ENCODE measurements at places on chromosomes 3 and 15.

GRCh38 chr3:101532783-101533602 lies 20.0 kb upstream of the SENP7 start:
- DNase-seq, result no peak

GRCh38 chr15:101539492-101539891 lies 50.0 kb upstream of the PCSK6 start:
- DNase-seq, result no peak

DNA sequence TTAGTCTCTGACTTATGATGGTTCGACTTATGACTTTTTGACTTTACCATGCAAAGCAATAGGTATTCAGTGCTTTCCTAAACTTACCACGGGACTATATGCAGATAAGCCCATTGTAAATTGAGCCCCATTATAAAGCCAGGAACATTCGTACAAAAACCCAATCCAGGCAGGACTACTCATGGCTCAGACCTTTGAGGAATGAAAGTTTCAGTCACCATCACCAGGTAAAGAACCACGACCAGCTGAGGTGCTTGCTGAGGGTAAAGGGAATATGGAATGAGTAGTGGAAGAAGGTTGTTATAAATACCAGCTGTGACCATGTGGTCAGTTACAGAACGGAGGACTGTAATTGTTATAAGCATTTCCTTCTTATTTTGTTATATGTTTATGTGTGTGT lies 54.9 kb upstream of the BNC1 start:
- DNase-seq, result no peak

GRCh38 chr15:68639926-68640600 lies 61.3 kb downstream of the CORO2B start:
- no peak for DNase-seq

GRCh38 chr15:94644433-94644832 lies 413.1 kb downstream of the MCTP2 start:
- DNase-seq, result no peak

DNA sequence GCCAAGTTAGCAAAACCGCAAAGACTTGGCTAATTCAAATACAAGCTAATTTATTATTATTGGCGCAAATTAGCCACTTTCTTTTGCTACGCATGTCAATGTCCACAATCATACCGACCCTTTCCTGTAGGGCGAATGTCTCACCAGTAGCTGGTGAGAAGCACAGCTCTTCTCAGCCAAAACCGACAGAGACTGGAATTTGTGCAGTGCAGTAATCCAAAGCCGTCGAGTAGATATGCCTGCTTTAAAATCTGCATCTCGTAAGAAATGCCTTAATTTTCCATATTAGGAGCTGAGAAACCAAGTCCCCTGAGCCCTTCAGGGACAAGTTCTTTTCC lies 614 bp upstream of the MINDY2 start:
- no peak for DNase-seq

DNA sequence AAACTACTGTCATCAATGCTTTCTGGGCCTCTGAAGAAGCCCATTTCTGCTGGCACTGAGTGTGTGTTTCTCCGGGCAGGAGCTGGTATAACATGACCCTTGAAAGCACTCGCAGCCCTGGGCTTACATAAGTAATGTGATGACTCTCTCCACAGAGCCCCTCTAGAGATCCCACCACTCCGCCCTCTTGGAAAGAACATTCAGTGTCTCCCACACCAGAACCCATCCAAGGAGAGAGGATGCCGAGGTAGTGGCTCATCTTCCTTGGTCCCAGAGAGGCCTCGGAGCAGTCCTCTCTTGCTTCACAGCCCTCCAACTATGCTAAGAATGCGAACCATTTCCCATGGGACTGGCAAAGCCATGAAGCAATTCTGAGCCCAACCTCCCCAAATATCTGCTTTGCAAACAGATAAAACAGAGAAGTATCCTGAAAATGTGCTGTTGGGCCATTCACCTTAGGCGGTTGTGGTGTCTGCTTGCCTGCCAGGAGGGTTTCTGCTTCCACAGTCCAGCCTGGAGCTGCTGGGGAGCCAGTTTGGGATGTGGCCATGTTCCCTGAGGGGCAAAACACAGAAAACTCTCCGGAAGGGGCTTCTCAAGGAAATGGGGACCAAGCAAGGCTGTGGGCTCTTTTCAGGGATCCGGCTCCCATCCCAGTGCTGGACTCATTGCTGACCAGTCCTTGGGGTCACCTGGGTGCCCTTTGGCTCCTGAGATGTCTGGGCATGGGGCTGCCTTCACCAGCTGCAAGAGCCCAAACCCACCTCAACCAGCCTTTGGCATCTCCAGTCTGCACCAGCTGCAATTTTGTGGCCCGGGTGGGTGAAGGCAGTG lies 47.3 kb downstream of the AMOTL2 start:
- DNase-seq, result peak; percentile 91

DNA sequence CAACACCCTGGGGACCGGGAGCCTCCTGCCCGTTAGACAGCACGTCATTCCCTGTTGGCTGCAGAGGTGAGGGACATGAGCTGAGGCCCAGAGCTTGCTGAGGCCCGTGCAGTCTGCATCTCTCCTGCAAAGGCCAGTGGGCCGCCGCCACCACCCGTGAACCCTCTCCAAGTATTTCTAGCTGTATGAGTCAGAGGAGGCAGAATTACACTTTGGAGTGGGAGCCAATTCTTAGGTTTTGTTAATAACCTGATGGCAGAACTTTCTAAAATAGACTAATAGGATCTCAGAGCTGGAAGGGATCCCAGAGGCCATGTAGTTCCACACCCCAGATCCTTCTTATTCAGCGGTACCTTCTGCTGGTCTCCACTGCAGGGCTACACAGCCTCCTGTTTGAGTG lies 335.2 kb upstream of the CTDSPL start:
- DNase-seq, result no peak

DNA sequence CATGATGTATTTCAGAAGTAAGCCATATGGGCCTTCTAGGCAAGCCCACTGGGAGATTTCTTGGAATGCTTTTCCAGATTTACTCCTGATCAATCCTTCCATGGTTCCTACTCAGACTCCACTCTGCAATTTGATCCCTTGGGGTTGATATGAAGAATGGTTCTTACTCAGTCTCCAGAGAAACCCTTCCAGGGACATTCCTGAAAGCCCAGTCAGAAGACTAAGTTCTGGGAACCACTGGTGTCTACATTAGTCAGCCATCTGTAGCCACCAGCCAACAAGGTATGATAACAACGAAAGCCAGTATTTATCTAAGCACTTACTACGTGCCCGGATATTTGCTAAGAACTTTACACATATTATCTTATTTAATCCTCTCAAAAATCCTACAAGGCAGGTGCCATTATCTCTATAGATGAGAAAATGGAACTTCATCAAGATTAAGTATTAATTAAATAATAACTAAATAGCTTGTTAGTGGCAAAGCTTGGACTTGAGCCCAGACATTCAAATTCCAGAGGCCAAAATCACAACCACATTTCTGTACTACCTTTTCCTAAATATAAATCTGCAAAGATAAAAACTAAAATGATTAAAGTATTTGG lies 32.7 kb downstream of the ZNF385D start:
- no peak for DNase-seq

- DNase-seq, result no peak
Observed at GRCh38 chr3:14274999-14275961, 96.7 kb downstream of the LSM3 start.

- no peak for DNase-seq
Observed at GRCh38 chr3:67044955-67045354, 46.8 kb downstream of the KBTBD8 start.

GRCh38 chr3:133747907-133748639 lies 1.9 kb downstream of the TF start:
- DNase-seq, result no peak

DNA sequence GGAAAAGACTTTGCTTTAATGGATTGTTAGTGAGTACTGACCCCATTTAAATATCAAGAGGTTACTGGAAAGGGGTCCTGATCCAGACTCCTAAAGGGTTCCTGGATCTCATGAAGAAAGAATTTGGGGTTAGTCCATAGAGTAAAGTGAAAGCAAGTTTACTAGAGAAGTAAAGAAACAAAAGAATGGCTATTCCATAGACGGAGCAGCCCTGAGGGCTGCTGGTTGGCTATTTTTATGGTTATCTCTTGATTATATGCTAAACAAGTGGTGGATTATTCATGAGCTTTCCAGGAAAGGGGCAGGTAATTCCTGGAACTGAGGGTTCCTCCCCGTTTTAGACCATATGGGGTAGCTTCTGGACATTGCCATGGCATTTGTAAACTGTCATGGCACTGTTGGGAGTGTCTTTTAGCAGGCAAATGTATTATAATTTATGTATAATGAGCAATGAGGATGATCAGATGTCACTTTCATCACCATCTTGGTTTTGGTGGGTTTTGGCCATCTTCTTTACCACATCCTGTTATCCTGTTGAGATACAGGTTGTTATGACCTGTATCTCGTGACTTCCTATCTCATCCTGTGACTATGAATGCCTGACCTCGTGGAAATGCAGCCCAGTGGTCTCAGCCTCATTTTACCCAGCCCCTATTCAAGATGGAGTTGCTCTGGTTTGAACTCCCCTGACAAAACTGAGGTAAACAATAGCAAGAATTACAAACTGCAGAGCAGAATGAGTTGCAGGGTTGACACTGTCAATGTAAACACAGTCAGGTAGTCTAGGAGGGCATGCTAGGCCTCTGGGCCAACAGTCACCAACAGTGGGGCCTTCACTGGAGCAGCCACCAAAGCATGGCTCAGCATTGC lies 10.3 kb upstream of the GPR160 start:
- DNase-seq, result no peak

- DNase-seq, result no peak
Observed at GRCh38 chr15:40706121-40706520, 11.1 kb downstream of the RAD51 start.

- no peak for DNase-seq
Observed at GRCh38 chr3:72448858-72449257, 399.4 kb downstream of the SHQ1 start.

GRCh38 chr15:35728219-35728940 lies 182.4 kb upstream of the DPH6 start:
- DNase-seq, result no peak

DNA sequence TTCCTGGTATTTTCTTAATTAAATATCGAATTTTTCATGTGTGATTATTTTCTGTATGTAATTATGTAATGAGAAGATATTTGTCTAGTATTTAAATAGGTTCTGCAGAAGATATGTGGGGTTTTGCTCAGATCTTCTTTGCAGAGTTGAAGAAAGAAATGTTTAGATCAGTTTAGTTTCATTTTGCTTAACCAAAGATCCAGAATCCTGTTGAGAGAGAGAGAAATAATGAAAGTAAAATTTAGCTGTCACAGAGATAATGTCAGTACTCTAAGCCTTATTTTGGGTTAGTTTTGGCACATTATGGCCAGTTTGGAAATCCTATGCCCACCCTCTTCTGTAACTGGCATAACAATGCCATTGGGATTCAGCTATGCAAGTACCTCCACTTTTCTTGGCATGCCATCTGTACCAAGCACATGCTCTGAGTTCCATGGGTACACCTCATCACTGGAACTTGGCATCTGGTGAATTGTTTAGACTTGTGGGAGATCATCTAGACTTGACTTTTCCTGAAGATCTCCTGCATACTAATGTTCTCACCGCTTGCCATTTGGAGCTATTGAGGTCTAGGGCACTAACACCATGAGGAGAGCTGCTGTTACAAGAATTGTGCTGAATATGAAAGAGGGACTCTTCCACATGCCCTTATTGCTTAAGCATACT lies 30.9 kb downstream of the PLSCR1 start:
- DNase-seq, result no peak

GRCh38 chr15:63915873-63916771 lies 82.4 kb upstream of the HERC1 start:
- DNase-seq, result no peak

DNA sequence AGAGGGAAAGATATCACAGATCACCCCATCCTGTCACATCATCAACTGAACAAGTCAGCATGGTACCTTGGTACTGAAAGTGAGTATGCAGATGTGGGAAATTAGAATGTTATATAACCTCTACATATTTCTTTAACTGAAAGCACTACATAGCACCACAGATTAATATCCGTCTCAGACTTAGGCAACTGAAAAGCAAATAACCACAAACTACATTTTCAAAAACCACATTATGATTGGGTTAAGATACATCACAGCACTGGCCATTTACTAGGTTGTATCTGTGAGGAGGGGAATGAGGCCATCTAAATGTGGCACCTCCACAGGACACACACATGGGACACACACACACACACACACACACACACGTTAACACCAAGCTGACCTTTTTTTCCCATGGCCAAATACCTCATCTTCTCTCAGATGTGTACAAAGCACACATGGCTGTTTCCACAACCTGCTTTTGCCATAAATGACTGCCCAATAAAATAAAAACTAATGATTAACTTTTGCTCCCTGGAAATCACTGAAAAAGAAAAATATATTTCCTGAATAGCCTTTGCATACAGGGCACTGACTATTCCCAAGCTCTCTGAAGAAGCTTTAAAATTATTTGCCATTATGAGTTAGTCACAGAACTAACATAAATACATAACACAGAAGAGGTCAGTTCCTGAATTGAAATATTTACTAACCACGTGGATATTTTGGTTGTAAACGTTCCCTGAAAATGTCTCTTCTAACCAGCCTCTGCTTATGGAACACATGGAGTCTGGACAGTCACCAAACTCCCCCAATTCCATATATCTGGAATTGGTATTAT lies 60.1 kb downstream of the SUMF1 start:
- no peak for DNase-seq

DNA sequence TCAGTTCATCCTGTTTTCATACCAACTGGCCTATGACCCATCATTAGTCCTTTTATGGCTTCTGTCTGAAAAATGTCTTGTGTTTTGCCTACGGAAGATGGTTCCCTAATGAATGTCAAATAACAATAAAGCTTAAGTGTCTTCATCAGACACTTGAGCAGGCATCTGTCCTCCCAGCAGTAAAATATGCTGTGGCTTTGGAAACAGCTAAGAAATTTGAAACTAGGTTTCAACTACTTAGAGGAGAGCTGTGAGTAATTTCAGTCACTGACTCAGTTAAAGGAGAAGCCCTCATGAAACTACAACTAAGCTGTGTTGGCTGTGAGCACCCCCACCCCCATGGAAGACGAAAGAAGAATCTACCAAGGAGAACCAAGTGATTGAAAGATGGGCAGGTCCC lies 409.4 kb upstream of the PPP2R3A start:
- DNase-seq, result no peak

DNA sequence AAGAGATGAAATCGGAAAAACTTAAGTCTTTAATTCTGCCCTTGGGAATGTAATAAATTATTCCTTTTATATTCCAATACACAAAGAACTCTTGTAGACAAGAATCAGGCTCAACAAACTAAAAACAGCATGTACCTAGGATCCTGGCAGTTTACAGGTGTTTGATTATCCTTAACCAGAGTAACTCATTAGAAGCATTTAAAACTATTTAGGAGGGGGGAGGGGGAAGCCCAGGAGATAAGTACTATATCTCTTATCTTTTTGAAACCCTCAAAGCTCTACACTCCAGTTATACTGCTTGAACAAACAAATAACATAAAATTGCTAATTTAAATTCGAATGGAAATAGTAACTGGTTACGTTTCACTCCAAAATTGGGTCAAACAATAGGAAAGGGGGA lies 1.9 kb downstream of the CNBP start:
- DNase-seq, result no peak

- no peak for DNase-seq
Observed at GRCh38 chr15:100942656-100943425, 23.7 kb downstream of the LRRK1 start.

GRCh38 chr3:100682056-100682853 lies 27.0 kb upstream of the TFG start:
- DNase-seq, result no peak
